ENCODE measurements at places on chromosomes 5 and 9. TPM values are rescaled to one million over a fixed set of nuclear protein-coding genes. Genes with fewer than 3 reads are reported as not detected.

DNA sequence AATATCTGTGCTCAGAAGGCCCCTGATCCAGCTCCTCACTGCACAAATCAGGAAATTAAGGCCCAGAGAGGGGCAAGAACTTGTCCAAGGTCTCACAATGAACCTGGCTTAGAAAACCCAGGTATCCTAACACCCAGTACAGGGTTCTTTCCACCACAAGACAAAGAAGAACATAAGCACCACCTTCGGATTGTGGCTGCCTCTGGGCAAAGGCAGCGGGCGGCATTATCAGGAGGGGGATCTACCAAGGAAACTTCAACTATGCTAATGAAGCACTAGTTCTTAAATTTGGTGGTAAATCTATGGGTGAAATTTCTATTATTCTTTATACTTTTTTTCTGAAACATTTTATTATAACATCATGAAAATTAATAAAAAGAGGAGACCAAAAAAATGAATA lies 17.9 kb downstream of the ANXA6 start:
- no peak for DNase-seq

- DNase-seq: no peak
These were observed 3.4 kb downstream of the SQSTM1 start for GRCh38 chr5:179823937-179824744.

GRCh38 chr5:14156290-14156649 lies 13.1 kb downstream of the TRIO start:
- no peak for DNase-seq

GRCh38 chr9:27829621-27830020 lies 256.3 kb upstream of the C9orf72 start:
- DNase-seq: no peak

Gene FOXD4L6
- 0.16 TPM for total RNA-seq

- DNase-seq: no peak
These were observed 23.2 kb downstream of the MAP3K1 start for GRCh38 chr5:56838409-56839039.

Gene NKD2
- 3.2 TPM for total RNA-seq

Gene CD72
- total RNA-seq: 8.3 TPM
